Naive thymus-derived CD4-positive, alpha-beta T cell (primary cell): ENCODE measurements at places on chromosomes 12 and 14. TPM values are rescaled to one million over a fixed set of nuclear protein-coding genes. Genes with fewer than 3 reads are reported as not detected.

Gene DCP1B
- 19.3 TPM for total RNA-seq

Gene LRP1-AS
- not detected for total RNA-seq

Gene CIROP
- not detected for total RNA-seq

Gene IAPP
- not detected for total RNA-seq

Gene FBLN5
- 7.2 TPM for total RNA-seq

Gene LAG3
- 5.6 TPM for total RNA-seq

Gene NGB
- total RNA-seq = not detected
